ENCODE measurements at places on chromosomes 11 and 22.

GRCh38 chr11:44868021-44868420, 82.7 kb downstream of the TP53I11 start:
- DNase-seq: no peak

- no peak for DNase-seq
Measured at GRCh38 chr22:20659258-20659657, 114.7 kb upstream of the SERPIND1 start.

GRCh38 chr11:118522571-118523072, 4.7 kb upstream of the TTC36 start:
- DNase-seq: no peak

GRCh38 chr11:64355078-64355940, 3.7 kb upstream of the RPS6KA4 start:
- DNase-seq: no peak

DNA sequence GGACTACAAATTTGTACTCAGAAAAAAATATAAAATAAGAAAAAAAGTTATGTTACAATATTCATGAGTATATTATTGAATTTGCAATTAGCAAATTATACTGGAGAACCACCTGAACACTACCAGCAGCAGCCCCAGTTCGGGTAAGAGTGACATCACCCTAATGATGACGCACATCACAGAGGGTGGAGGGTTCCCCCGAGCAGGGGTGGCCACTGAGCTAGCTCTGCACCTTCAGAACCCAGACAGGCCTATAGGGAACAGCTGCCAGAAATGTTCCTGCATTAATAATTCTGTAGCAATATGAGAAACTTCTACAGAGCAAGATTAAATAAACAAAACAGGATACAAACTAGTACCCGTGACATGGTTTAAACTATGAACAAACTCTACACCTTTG, 17.5 kb upstream of the ARAP1 start:
- DNase-seq: no peak

DNA sequence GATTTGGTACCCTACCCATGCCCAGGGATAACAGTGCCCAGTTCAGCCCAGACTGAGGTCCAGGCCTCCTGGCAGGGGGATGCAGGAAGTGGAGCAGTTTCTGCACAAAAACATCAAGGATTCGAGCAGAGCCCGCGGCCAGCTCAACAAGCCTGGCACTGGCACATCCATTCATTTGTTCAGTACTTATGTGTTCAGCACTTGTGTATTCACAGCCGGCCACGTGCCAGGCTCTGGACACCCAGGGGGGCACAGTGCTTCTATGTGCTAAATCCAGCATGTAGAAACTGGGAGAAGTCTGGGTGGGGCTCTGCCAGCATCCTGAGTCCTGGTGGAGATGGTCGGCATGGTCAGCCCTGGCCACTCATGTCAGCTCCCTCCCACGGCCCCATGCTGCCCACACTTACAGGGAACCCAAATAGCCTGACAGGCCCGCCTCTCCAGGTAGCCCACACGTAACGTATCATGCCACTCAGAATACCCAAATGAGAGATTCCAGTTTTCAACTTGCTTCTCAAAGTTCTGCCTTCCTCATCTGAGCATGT, 28.5 kb downstream of the LINC01488 start:
- DNase-seq: no peak

- no peak for DNase-seq
Measured at GRCh38 chr11:12800032-12800671, 125.9 kb downstream of the TEAD1 start.

- DNase-seq: no peak
Measured at GRCh38 chr11:117663821-117664220, 133.2 kb downstream of the DSCAML1 start.

DNA sequence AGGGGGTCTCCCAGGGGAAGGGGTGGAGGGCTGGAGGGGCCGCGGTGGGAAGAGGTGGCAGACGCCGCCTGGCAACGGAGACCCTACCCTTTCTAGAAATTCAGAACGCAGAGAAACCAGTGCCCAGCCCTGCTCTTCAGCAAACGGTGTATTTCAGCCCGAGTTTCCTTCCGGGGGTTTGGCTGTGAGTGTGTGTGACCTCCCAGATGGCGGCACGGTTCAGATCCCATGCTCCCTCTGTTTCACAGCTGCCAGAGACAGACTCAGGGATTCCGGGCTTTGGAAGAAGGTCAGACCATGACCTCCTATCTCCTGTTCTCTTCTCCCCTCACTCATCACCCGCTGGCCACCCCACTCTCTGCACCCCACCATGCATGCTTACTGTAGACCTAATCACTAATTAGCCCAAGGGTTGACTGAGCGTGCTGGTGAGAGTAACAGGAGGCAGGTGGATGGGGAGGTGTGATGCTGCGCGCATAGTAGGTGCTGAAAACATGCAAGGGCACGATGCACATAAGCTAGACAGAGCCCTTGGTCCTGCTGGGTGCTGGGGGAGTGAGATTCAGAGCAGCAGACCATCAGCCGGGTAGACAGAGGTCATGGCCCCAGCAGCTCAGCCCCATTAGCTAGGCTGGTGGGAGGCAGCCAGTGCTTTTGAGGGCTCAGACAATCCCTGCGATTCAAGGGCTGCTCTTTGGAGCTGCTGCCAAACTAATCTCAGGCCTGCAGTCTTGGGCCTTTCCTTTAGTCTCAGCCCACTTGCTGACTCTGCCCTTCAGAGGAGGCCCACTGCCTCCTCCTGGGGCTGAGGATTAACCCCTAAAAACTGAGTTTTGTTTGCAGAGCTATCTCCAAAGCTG, 256.5 kb upstream of the CADM1 start:
- no peak for DNase-seq

DNA sequence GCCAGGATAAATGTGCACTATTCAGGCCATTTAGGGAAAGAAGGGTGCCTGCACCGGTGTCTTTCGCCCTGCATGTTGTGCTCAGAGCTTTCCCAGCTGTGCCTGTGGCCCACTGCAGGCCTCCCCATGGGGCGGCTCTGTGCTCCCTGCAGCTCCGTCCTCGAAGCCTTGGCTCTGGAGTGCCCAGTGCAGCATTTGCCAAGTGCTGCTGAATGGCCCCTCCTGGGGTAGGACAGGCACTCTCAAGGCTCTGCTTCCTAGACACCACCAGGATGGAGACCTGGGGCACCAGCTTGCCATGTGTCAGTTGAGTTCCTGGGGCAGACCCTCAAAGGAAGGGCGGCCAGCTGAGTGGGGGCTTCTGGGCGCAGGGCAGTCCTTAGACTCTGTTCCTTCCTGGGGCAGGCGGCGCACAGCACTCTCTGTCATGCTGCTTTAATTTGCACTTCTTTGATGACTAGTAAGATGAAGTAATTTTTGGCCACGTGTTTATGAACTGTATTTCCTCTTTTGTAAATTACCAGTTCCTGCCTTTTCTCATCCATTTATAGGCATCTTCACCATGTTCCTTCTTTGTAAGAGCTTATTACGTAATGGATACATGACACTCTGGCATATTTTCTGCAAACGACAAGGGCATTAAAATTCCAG, 32.1 kb upstream of the GNB1L start:
- no peak for DNase-seq

DNA sequence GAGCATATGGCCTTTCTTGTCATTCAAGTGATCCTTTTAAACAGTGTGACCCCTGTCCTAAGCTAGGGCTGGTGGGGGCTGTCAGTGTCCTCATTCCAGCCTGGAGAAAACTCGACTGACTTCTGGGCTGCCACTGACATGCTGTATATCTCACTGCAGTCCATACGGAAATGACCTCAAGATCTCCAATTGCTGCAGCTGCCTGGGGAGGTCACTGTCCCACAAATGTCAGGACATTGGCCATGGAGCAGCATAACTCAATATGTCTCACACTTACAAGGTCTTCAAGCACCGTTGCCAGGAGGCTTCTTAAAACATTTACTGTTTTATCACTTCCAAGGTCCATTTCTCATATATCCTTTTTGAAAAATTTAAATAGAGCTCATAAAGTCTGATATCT, 27.8 kb upstream of the CSNK2A3 start:
- no peak for DNase-seq

DNA sequence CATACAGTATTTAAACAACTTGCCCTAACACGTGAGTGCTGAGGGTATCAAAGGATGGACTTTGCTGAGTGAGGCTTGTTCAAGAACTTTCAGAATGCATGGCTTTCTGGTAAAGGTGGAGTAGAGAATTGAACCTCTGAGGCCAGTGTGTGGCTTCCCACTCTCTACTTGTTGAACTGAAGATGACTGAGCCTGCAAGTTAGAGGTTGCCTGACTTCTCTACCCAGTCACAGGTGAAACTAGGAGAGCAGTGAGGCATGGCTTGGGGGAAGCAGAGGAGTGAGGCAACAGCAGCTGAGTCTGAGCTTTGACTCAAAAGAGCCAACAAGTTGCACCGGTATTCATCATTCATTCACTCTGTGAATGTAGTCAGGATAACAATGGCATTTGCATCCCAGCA, 256.4 kb upstream of the SESN3 start:
- no peak for DNase-seq

DNA sequence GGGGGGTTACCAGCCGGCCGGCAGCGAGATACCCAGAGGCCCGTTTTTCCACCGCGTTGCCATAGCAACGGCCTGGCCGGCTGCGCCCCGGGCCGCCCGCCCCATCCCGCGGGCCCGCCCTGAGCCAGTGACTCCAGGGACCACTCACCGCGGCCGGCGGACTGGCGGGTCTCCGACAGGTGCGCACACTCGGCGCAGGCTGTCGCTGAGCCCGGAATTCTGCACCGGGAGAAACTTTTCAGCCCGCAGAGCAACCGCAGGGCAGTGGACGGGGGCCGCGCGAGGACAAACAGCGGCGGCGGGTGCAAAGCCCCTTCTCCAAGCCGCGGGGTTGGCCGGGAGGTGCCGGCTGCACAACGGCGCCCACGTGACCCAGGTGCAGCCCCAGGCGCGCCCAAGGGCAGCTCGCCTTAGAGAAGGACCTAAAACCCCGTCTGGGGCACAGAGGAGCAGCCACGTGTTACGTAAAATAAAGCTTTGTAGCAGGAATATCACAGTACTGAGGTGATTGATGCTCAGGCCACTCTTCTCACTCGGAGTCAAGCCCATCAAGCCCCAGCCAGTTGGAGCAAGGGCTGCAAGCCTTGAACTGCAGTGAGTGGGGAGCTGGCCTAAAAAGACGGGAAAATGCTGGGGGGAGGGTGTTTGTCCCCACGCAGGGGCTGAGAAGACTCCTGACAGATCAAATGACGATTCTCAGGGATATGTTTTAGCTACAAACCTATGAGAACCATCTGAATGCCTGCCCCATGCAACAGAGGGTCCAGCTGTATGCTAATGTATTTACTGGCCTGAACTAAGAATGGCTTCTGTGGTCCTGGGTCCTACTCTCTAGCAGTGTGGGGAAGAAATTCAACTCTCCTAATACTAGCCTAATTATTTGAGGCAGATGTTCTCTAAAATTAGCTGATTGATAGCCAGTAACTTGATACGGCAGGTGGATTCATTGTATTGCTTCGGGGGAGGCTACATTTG, at the start of gene STK33:
STK33 (minus strand) TSS at position 294 of the 975 bp plus-strand sequence. CDS start 119,323 bp downstream, outside the sequence.
- DNase-seq: no peak

DNA sequence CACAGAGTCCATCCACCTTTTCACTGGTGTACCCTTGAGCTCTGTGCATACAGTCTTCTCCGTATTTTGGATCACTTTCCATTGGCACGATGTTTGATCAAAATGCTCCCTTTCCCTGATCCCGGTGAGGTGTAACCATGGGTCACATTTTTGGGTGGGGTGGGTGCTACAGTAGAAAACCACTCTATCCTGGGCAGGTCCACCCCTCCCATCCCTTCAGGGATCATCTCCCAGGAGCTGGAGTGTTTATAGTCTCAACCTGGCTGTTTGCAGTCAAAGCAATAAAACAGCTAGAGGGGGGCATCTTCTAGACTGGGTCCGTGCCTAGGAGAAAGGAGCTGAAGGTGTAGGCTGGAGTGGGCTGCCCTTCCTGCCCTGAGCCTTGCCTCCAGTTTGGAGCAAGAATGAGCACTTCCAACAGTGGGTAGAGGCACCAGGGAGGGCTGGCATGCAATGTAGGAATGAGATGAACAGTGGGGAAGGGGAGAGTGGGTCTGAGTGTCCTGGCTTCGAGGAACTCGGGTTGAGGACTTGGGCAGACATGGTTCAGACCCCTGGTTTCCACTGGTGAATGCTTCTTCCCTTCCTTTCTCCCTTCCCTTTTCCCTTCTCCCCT, 38.8 kb downstream of the RNF141 start:
- no peak for DNase-seq

- no peak for DNase-seq
Measured at GRCh38 chr11:11977206-11977938, 31.1 kb downstream of the DKK3 start.

- DNase-seq: no peak
Measured at GRCh38 chr11:69894181-69894611, 75.0 kb upstream of the FGF3 start.
